ENCODE measurements at places on chromosomes 3 and 15.
A peak's percentile ranks its signal among the peaks of the same experiment; 100 is the strongest.

DNA sequence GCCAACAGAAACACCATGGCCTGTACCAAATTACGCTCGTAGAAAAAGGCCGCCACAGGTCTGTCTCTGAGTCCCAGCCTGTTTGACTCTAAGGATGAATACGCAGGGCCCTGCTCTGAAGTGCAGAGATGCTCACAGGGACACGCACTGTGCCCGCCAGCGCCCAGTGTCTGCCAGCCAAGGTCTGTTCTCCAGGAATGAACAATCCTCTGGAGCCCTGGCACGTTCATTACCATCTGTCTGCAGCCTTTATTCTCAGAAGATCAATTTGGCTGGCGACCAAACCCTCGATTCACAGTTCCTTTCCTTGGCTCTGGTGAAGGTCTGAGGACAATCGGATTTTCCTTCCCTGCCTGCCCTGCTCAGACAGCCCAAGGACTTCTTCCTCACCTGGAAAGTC is 66.3 kb downstream of the NIPA2 start:
- DNase-seq, result no peak

GRCh38 chr3:37096288-37096687 is 78.1 kb downstream of the LRRFIP2 start:
- DNase-seq, result peak; percentile 80

GRCh38 chr3:81699536-81700320 is 61.7 kb downstream of the GBE1 start:
- no peak for DNase-seq

DNA sequence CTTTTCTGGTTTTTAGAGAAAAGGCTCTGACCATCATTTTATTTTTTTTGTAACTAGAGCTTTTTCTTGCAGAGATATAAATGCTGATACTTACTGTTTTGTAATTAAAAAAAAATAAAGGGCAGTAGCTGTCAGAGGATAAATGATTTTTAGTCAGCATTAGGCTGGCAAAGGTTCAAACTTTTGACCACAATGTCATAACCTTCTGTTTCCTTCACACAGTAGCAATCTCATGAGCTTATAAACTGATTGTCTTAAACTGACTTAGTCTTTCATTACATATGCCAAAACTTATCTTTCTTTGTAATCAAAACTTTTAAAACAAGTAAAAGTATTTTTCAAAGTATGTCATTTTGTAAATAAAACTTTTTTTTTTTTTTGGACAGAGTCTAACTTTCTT is 841.9 kb downstream of the OTOL1 start:
- DNase-seq, result peak; percentile 13

- no peak for DNase-seq
These were observed 601.4 kb downstream of the CADM2 start for GRCh38 chr3:85560088-85560785.

GRCh38 chr3:133629146-133629545 is 32.6 kb downstream of the TOPBP1 start:
- no peak for DNase-seq

- no peak for DNase-seq
These were observed 97.2 kb downstream of the MESD start for GRCh38 chr15:80892414-80892813.

GRCh38 chr3:46022909-46023785 is 4.1 kb downstream of the XCR1 start:
- DNase-seq, result no peak

GRCh38 chr3:70006089-70006488 is 6.6 kb downstream of the SAMMSON start:
- no peak for DNase-seq

DNA sequence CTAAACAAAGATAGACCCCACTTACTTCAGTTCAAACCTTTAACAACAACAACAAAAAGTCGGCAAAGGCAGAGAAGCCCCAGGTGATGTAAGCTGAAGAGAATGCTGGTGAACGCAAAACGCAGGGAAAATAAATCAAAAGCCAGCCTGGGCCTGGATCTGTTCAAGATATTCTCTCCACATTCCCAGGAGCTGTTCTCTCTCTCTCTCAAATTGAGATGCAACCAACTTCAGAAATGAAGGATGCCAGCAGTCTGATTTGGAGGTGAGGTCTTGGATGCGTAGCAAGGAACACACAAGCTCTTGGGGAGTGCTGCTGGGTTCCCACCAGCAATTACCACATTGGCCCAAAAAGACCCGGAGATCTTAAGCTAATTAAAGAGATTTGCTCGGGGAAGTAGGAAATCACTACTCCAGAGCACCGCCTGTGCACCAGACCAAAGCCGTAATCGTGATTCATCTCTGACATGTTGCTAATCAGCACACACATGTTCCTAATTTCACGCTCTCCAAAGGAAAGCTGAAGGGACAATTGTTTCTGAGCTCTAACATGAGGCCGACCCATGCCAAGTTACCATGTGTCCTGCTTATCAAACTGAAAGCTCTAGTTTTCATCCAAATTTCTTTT is 37.1 kb downstream of the IL17RD start:
- DNase-seq, result peak; percentile 70

DNA sequence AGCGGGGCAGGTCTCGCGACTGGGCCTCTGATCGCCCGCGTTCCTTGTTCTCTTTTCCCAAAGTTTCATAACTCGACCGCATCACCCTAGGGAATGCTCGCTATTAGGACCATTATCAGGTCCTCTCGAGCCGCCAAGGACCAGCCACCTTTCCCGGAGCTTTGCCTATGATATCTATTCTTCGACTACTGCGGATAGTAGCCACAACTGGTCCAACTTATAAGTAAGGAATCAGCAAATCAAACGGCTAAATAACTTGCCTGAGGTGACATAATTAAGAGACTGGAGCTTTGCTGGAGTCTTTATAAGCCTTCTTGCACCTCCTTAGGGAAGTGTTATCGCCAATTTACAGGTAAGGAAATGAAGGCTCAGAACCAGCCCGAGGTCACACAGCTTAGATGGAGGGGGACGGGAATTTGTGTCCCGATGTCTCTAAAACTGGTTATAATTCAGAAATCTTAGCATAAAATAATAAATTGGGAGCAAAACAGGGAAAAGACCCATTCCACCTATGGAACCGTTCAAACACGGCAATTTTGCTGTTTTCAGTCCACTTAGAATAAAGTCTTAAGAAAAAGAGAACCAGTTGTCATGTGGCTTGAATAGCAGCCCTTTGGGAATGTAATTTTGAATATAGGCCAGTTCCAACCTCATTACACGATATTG is 479 bp upstream of the PLD1 start:
- DNase-seq, result no peak

DNA sequence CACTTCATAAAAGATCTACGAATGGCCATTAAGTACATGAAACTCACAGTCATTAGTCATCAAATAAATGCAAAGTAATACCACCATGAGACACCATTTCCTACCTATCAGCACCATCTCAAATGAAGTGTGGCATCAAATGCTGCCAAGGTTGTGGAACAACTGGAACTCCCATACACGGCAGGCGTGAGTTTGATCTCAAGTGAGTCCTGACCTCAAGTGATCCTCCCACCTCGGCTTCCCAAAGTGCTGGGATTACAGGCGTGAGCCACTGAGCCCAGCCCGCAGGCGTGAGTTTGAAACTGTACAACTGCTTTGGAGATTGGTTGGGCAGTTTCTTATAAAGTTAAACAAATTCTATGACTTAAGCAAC is 28.8 kb upstream of the HDAC11 start:
- DNase-seq, result no peak

DNA sequence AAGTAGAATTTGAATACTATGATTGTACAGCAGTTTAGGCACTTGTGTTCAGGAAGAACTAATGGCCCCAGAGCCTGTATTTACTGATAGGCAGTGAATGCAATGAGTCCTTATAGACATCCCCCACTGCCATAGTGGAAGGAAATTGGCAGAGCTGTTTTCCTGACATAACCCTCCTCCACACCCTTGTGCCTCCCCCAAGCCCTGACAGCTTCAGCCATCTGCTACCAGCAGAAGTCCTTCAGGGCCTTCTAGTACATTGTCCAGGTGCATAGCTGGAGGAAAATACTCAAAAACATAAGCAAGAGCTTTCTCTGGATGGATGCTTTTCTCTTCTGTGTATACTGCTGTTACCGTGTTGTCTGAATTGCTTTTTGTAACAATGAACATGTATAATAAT is 20.6 kb downstream of the ARHGAP31 start:
- no peak for DNase-seq

GRCh38 chr3:76011121-76011520 is 225.8 kb upstream of the ZNF717 start:
- DNase-seq, result no peak

DNA sequence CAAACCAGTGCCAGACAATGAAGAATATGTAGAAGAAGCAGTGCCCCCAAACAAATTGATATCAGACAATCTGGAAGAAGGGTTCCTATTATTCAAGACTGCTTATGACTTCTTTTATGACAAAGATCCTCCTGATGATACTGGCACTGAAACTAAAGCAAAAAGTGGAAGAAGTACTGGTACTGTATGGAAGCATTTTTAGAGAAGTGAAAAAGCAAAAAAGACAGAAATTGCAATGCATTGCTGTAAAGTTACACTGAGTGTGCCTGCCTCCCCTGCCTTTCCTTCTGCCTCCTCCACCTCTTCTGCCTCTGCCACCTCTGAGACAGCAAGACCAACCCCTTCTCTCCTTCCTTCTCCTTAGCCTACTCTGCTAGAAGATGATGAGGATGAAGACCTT is 167.6 kb downstream of the PLCL2 start:
- DNase-seq, result no peak

DNA sequence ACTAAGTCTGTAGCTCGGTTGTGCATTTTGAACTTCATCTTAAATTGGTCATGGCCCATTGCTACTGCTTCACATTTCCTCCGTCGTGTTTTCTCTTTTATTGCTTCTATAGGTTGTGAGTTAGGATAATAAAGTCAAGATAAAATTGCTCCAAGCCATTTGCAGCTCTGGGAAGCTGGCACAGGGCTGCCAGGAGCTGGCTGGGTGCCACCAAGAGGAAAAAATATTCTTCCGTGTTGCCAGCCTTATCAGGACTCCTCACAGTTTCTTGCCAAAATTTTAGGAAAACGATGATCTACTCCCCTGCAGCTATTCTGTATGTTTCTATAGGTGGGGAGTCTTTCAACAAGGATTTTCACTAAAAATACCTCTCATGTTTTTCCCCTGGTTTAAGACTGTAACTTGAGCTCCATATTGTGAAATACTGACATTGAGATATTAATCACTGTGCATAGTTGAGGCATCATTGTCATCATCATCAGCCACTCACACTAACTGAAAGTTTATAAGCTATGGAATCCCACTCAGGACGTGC is 55.4 kb upstream of the PIAS1 start:
- peak; percentile 73 for DNase-seq

DNA sequence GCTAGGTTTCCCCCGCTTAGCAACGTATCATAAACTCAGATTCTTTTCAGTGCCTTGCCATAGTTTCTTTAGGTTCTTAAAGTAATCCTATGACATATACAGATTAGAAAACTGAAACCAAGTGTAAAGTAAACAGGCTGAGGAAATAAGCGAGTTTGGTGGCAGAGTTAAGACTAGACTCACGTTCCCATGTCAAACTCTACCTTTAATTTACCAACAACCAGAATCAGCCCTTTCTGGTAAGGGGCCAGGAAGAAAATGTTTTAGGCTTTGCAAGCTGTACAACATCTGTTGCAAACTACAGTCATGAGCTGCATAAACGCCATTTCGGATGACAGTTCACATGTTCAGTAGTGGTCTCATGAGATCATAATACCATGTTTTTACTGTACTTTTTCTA is 128.0 kb upstream of the PRICKLE2 start:
- no peak for DNase-seq

DNA sequence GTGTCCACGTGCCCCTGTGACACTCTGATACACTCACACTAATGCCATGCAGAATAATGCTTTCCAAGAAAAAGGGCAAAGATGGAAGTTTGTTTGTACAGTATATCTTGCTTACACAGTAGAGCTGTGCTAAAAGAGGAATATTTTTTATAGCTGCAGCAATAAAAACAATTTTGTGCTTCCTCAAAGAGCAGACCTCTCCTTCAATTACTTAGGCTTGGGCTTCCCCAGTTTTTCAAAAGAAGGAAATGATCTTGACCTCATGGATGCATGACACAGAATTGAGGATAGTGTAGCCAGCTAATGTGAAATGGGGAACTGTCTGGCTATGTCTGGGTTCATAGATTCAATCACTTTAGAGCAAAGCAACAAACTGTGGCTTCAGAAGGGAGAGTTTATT is 137.4 kb downstream of the STT3B start:
- no peak for DNase-seq

GRCh38 chr3:78906245-78906644 is 861.6 kb downstream of the ROBO1 start:
- DNase-seq, result no peak

DNA sequence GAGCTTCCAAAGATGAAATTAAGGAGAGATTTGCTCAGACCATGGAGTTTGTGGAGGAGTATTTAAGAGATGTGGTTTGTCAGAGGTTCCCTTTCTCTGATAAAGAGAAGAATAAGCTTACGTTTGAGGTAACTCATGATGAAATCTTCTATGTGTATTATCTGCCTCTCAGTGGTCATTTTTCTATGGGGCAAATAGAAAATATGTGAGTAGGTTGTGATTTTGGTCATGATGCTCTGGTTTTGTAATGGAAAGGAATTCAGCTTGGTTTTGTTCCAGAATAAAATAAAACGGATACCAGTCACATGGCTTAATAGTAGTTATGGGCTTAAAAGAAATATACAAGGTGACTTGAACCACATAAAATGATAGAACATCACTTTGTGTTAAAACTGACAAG is 181.1 kb downstream of the ITPR1 start:
- peak; percentile 45 for DNase-seq
